Activated T-cell treated with anti-CD3 and anti-CD28 coated beads for 24 hours (primary cell): ENCODE measurements at places on chromosomes 13 and 19.
A peak's percentile ranks its signal among the peaks of the same experiment; 100 is the strongest.

- DNase-seq: no peak
Observed at GRCh38 chr19:7830272-7830771, 304 bp downstream of the EVI5L start.

GRCh38 chr13:63680704-63681103 is 2265.1 kb upstream of the PCDH20 start:
- DNase-seq: no peak

- no peak for DNase-seq
Observed at GRCh38 chr13:36629057-36629385, 44.8 kb upstream of the SERTM1 start.

- no peak for DNase-seq
Observed at GRCh38 chr19:47673426-47673825, 39.8 kb upstream of the EHD2 start.

GRCh38 chr13:114079601-114080536 is 52.6 kb downstream of the RASA3 start:
- DNase-seq: no peak

GRCh38 chr19:14722127-14722526 is 32.3 kb downstream of the ZNF333 start:
- no peak for DNase-seq

DNA sequence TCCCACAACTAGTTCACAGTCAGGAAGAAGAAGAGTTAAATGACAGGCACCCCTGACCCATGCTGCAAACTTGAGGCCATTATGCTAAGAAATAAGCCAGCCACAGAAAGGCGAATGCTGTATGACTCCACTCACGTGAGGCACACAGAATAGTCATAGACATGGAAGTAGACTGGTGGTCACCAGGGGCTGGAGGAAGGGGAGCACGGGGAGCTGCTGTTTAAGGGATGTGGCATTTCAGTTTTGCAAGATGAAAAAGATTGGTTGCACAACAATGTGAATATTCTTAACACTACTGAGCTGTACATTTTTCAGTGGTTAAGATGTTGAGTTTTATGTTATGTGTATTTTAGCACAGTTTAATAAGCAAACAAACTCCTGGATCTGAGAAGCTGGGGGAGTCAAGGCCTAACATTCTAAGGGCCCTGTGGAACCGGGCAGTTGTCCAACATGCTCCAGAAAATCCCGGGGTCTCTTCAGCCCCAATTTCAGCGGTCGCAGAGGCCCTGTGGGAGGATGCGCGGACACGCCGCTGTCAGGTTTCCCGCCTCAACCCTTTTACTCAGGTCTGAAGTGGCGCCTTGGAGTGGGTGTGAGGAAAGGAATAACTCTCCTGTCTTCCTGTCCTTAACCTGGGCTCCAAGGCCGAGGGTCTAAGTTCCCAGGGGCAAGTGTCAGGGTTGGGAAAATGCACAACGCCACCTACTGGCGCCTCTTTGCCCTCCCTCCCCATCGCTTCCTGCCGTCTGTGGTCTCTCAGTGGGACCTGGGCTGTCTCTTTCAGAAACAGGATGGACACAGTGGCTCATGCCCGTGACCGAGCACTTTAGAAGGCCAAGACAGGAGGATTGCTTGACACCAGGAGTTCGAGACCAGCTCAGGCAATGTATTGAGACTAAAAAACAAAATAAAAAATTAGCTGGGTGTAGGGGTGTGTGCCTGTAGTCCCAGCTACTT is 4.4 kb upstream of the TMEM272 start:
- DNase-seq: no peak

DNA sequence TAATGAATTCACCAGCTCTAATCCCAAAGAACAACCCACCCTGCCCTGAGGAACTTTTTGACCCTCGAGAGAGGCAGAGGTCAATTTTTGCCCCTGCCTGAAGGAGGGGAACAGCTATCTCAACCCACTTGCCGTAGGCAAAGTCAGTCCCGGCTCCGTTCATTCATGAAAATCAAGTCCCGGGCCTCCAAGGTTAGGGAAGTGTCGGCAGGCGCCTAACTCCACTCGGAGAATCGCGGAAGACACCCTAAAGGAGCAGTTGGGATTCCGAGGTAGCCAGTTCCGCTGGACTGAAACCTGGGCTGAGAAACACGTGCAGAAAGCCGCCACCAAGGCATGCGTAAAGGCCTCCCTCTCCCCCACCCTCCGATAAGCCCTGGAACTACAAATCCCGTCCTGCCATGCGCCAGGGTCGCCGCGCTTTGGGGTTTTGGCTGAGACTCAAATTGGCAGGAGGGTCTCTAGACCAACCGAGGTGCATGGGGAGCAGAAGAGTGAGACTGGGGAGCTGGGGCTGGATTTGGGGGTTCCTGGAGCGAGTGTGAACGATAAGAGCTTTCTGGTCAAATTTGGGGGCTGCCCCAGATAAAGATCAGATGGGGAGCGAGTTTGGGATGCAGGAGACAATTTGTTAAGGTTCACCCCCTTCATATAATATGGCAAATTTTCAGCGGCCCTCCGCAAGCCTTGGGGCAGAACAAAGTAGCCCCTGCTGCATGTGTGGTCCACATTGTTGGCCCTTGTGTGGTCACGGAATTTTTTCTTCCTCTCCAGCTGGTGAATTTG is at the start of gene TNPO2:
TSS of gene TNPO2 (minus strand) at position 292 of the 786 bp plus-strand sequence. CDS start 2,955 bp downstream, outside the sequence.
- DNase-seq: peak; percentile 71

DNA sequence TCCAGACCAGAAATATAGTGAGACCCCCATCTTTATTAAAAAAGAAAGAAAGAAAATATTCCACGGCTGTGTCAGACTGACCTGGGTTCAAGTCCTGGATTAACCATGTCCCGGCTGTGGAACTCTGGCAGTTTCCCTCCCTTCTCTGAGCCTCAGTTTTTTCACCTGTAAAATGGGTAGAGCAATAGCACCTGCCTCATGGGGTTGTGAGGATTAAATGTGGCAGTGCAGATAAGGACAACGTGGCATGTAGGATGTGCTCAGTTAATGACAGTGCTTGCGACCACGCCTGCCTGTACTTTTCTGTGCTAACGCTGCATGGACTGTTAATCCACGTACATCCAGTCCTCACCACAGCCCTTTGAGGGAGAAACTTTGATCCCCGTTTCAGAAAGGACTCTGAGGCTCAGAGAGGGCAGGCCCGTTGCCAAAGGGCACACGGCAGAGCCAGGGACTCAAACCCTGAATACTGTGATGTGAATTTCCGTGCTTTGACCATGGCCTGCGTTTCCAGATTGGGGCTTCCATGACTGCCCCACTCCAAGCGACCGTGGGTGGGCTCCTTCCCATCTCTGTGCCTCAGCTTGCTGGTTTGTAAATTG is 16.1 kb downstream of the SBK2 start:
- no peak for DNase-seq

- DNase-seq: peak; percentile 52
Observed at GRCh38 chr19:2461751-2462634, 5.2 kb upstream of the LMNB2 start.

- DNase-seq: no peak
Observed at GRCh38 chr19:51901860-51902259, 3.0 kb downstream of the ZNF649 start.

DNA sequence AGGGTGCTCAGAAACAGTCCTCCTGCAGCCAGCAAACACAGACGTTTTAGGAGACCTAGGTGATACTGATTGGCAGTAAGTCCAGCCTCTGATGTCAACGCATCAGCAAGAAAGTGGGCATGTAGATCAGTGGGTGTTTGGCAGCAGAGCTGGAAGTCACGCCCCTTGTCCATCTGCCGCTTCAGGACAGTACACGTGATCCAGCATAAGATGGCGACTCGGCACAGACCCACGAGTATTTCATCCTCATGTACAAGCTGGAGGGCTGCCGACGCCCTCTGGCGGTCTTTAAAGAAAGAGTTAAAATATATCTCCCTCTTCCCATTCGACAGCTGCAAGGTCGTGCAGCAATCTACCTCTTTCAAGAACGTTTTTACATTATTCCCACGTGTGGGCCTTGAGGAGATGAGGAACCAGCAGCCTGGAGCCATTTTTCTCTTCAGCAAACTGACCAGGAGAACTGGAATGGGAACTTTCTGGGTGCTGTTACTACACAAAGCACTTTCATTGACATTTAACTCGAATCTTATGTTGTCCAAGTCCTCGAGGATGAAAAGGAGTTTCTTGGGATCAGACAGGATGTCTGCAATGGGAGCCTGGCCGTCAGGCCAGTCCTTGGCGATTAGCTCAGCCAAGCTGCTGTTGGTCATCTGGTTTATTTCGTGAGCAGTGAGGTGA is 22.3 kb downstream of the NLRP11 start:
- DNase-seq: peak; percentile 26

DNA sequence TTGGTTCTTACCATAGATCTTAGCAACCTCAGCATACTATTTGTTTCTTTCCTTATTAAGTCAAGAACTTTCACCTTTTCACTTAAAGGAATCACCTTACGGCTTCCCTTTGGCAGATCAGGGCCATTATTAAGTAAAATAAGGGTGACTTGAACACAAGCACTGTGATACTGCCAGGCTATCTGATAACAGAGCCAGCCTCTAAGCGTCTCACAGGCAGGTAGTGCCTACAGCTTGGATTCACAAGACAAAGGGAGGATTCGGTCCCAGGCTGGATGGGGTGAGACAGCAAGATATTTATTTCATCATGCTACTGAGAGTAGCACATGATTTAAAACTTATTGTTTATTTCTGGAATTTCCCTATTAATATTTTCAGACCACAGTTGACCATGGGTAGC is 218.6 kb downstream of the FOXO1 start:
- DNase-seq: no peak

DNA sequence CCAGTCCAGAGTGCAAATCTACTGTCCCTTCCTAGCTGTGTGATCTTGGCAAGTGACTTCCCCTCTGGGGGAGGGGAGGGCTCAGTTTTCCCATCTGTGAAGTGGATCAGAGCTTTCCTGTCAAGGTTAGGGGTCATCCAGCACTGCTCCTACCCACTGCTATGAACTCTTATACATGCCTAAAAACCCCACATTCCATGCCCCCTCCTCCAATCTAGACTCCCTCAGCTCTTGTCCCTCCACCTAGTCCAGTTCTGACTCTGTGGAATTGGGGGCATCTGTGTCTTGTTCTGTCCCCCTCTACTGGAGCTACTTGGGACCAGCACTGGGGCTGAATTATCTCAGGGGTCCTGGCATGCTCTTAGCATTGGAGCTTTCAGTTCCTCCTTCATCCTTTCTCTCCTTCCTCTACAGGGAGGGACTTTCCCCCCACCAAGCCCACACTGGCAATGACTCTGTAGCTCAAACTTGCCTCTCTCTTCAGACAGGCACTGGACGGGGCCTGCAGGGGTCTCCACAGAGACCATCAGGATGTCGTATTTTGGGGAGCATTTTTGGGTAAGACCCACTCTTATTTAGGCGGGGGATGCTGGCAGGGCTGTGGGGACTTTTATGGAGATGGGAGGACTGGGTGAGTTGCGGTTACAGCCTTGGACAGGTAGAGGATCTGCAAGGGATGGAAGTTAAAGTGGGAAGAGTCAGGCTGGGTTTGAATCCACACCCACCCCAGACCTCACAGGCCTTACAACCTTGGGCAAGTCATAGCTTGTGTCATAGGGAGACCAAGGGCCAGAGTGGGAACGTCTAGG is 3.6 kb downstream of the FCHO1 start:
- DNase-seq: no peak

DNA sequence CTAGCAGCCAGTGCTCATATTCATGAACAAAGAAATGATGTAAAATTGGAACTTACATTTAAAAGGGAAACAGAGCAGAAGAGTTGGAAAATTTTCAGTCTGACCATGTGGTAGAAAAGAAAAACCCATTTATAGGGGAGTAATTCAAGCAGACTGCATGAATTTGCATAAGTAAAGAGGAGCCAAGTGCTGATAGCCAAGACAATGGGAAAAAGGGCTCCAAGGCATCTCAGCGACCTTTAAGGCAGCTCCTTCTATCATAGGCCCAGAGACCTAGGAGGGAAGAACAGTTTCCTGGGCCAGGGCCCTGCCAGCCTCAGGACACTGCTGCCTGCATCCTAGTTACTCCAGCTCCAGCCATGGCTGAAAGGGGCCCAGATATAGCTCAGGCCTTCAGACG is 7.5 kb downstream of the DNAJC3 start:
- DNase-seq: no peak

DNA sequence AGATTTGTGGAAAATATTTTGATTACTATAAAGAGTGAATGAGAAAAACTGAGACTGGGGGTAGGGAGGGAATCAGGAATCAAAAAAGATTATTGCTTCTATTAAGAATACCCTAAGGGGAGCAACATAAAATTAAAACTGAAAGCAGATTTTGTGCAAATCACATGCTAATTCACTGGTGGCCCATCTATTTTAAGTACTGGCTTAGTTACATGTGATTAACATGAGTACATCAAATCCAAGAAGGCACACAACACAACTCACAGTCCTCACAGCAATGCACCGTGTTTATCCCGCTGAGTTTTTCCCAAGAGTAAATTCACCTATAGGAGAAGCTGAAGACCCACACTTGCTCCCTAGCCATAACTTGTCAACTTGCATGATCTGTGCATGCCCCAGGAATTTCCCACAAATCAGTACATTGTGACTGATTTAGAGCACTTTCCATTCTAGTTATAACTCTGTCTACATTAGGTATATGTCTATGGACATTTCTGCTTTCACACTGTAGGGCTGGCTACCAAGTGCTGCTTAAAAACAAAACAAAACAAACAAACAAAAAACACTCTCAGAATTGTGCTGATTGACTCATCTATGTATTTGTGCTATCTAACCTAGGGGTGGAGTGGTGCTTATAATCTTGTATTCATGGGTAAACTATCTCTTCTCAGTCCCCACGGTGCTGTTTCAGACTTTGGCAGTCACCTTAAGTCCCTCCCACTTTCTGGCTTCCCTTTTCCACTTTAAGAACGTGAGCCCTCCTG is 24.3 kb downstream of the AMER2 start:
- no peak for DNase-seq

GRCh38 chr13:113889467-113889866 is 25.6 kb upstream of the GAS6 start:
- DNase-seq: no peak

GRCh38 chr19:45645631-45646344 is 6.6 kb upstream of the EML2 start:
- DNase-seq: peak; percentile 70

GRCh38 chr13:25248071-25248470 is 39.2 kb downstream of the MTMR6 start:
- no peak for DNase-seq

DNA sequence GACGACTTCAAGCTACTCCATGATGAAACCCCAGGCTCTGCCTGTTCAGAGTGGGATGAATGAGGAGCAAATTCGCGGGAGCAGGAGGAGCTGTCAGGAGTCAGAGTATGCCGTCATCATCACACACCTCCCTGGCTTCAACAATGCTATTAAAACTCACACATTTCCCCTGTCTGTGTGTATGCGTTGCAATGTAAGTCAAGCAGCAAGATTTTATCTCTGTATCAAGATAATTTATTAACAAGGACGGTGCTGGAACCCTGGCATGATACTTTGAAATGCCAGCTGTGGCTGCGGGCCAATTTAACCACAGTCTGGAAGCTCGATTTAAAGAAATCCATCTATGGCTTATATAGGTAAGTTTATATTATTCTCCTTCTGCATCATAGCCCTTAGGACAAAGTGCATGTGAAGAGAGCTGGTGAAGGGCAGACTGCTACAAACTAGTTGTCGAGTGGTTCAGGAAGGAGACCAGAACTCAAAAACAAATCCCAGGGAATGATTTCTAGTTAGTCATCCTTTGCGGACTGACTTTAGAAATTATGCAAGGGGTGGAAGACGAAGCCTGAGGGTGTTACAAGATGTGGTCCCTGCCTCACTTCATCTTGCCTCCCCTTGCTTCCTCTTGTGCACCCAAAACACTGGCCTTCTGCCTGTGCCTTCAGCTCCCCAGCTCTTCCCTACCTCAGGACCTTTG is 486.5 kb downstream of the COG6 start:
- DNase-seq: no peak

GRCh38 chr13:32079587-32079986 is 48.0 kb downstream of the FRY start:
- DNase-seq: no peak
